Stimulated activated CD8-positive, alpha-beta memory T cell treated with anti-CD3 and anti-CD28 coated beads, Interleukin-2, amount 100 ng/mL, for 1 hour (primary cell): ENCODE measurements at places on chromosomes 11 and 22.

DNA sequence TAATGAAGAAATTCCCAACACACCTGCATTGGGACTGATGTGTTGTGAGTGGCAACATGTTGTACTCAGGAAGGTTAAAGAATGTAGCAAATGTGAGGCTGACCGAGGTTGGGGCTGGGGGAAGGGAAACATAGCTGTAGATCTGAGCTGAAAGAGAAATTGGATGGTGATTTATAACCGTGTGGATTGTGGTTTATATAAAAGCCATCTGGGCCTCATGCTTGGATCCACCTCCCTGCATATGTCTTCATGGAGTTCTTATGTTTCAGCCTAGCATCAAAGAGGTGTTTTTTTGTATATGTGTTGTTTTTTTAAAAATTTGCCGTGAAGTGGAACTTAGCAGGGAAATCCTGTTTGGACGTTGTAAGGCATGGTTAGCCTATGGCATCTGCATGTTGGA is 141.3 kb downstream of the NAV2 start:
- no peak for DNase-seq

- DNase-seq, result no peak
Measured at GRCh38 chr22:30033901-30034300, 46.4 kb upstream of the HORMAD2 start.

DNA sequence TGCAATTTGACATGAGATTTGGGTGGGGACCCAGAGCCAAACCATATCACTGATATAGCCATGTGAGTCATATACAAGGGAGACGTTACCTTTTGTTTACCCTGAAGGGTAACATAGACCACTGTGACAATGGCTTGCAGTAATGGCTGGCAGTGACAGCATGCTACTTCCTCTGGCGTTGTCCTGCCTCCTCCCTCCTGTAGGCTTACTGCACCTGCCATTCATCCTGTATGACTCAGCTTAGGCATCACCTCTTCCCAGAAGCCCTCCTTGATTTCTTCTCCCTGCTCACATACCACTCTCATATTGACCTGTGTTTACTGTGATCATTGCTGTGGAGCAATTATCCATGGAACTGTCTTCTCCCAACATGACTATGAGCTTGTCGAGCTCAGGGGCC is 12.0 kb upstream of the PVALB start:
- DNase-seq, result no peak

DNA sequence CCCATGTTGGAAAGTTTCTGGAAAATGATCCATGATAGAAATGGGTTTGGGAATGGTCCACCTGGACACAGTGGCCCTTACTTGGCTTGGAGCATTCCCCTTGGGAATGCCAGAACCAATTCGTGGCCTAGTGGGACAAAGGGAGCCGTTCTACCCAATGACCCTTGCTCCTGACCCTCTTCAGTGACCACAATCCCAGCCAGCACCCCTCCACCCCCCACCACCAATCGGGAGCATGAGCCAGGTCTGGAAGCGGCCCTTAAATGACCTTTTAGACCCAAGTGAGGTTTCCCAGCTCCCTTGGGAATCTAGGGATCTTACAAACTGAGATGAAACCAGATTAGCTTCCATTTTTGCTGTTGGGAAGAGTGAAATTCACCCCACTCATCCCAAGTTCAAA is 51.3 kb upstream of the CDON start:
- no peak for DNase-seq

GRCh38 chr11:4699697-4700435 is 2.2 kb upstream of the OR51E2 start:
- no peak for DNase-seq

DNA sequence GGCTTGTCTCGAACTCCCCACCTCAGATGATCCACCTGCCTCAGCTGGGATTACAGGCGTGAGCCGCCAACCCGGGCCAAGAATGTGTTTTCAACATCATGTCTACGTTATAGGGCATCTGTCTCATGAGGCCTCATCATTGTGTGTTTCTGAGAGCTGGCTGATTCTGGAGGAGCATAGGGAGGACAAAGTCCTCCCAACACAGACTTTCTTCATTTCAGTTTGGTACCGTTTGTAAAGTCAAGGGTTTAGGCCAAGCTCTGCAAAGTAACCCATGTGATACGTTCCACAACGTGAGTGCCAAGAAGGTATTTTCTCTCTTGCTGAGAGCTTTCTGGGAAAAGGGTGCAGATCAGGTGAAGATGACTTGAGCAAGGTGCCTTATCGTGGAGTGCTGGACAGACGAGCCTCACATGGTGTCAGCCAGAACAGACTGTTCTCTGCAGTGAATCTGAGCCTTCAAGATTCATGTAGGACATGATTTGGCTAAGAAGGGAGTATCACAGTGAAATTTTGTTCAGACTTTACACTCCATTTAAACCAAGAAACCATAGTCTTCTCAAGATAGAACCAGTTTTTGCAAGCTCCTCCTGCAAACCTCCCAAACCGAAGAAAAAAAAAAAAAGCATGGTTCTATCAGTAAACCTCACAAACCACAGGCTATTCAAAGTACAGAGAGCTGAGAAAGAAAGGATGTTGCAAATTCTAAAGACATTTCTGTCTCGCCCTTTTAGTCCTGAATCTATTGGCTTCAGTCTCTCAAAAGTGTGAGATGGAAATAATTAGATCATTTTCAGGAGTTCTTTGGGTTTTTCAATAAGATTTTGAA is 71.7 kb downstream of the DBX1 start:
- DNase-seq, result no peak

GRCh38 chr11:113397212-113397611 is 9.6 kb downstream of the ANKK1 start:
- DNase-seq, result no peak

- DNase-seq, result no peak
Measured at GRCh38 chr11:124669193-124669592, 4.3 kb downstream of the SIAE start.

DNA sequence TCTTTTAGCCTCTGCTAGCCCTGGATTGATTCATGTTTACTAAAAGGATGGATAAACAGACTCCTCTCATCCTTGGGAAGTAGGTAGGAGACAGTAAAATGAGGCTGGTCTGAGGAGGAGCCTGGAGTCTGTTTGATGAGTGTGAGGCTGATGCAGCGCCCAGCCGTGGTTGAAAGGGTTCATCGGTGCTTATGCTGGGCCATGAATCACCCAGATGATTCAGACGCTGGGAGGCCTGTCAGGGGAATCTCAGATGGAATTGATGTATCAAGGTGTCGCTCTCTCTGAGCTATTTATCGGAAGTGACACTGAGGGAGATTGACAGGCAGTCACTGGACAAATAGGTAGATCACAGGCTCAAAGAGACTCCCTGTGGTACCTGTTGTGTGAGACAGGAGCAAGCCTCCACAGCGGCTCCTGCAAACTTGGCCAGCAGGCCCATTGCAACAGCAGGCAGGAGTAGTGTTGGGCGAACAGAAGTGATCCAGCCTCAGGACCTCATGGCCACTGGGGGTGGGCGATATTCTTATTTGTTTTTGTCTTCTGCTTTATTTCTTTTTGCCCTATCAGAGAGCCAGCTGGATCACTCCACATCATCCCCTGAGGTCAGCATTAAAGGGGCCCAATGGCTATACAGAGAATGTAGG is 109.9 kb upstream of the CADM1 start:
- no peak for DNase-seq

- no peak for DNase-seq
Measured at GRCh38 chr11:62547691-62548281, 1.2 kb upstream of the AHNAK start.

GRCh38 chr11:87173185-87174039 is 135.7 kb downstream of the TMEM135 start:
- DNase-seq, result no peak

DNA sequence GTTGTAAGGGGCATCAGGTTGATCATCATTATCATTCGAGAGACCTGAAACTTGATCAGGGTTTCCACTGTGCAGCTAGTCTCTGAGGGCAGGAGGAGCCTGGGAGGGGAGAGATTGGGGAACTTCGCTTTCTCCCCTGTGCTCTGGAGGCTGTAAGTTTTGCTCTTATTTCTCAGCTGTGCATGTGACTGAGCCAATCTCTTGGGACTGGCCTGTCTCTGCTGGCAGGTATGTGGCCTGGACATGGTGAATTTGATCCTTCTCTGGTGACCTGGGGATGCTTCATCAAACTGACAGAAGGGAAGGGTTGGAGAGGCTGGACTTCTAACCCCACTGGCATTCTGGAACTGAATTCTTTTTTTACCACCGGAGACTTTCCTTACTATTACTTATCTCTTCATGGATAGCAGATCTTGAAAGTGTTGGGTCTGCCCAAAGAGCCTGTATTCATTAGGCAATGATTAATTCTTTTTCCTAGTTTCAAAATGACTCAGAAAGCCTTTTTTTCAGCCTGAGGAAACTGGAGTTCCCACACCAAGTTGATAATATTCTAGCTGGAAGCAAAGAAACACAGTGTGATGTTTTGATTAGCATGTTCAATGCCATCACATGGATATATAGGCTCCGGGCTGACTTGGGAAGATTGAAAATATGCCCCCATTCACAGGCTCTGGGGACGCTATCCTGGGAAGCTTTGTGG is 36.5 kb downstream of the TSPAN18 start:
- no peak for DNase-seq

DNA sequence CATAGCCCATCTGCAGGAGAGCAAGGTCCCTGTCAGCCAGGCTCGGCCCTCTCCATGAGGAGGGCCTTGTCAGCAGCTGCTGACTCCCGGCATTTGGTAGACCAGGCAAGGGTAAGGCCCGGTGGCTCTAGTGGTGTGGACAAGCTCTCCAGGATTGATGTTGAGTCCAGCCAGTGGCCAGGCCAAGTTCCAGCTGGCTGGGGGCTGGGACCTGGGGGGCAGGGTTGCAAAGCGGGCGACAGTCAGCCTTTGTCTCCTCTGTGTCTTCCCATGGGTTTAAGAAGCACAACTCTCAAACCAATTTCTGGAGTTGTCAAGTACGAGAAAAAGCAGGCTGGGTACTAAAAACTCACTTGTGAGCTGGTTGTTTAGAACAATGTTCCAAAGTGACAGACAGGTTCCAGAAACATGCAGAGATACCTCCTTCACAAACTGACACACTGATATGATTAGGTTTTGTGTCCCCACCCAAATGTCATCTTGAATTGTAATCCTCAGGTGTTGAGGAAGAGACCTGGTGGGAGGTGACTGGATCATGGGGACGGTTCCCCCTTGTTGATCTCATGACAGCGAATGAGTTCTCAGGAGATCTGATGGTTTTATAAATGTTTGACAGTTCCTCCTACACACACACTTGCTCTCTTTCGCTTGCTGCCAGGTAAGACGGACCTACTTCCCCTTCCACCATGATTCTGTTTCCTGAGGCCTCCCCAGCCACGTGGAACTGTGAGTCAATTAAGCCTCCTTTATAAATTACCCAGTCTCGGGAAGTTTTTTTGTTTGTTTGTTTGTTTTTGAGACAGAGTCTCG is 52.3 kb upstream of the SERPIND1 start:
- no peak for DNase-seq

DNA sequence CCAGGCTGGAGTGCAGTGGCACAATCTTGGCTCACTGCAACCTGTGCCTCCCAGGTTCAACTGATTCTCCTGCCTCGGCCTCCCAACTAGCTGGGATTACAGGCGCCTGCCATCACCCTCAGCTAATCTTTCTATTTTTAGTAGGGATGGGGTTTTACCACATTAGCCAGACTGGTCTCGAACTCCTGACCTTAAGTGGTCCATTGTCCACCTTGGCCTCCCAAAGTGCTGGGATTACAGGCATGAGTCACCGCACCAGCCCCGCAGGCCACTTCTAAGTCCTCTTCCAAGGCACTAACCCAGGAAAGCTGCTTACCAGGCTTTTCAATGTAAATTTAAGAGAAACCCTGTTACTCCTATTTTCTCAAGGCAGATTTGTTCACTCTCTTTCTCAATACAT is 50.4 kb downstream of the DENND5A start:
- DNase-seq, result no peak

- no peak for DNase-seq
Measured at GRCh38 chr22:32743046-32743445, 58.5 kb upstream of the TIMP3 start.

- DNase-seq, result no peak
Measured at GRCh38 chr11:79043726-79044125, 397.1 kb downstream of the TENM4 start.

DNA sequence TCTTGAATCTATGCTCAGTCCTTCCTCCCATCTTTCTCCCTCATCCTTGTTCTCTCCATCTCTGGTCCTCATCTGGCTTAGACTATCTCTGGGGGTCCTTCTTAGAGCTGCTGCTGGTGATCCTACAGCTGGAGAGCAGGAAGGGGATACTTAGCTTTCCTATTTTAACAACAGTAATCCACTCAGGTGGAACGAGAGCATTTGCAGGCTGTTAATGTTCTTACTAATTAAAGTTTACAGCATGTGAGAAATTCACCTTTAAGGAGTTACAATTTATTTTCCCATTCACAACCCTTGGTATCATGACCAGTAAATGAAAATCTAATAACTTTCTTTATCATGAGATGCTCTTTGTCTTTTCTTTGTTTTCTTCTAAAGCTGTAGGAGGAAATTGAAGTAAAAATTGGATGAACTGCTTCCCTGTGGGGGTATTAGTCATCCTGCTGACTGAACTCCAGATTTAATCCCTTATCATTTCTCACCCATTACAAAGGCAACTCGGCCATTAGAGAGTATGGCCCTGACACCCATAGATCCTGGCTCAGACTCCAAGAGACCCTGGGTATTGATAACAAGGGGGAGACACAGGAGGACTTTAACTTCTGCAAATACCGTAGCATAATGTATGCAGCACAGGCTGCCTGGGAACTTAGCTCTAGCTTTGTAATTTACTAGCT is 37.6 kb upstream of the MTNR1B start:
- DNase-seq, result no peak

DNA sequence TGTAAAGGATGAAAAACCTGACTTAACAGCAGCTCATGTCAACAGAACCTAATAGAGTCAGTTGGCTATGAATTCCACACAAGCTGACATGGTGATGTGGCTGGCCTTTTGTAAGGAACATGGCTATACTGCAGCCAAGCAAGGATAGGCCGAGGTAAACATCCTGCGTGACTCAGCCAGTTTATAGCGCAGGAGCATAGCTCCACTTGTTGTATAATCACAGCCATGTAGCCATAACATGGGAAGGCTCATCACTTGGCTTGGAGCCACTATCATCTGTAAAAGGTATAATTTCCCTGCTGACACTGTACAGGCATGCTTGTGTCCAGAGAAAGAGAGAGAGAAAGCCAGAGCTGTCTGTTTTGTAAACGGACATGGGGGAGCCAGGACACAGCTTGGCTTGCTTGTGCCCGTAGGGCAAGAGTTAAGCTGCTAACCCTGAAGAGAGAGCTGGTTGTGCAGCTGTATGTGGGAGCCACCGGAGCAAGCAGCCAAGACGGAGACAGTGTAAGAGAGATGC is 104.4 kb upstream of the PLET1 start:
- DNase-seq, result no peak

GRCh38 chr22:24367841-24368240 is 59.6 kb upstream of the ADORA2A start:
- DNase-seq, result no peak

DNA sequence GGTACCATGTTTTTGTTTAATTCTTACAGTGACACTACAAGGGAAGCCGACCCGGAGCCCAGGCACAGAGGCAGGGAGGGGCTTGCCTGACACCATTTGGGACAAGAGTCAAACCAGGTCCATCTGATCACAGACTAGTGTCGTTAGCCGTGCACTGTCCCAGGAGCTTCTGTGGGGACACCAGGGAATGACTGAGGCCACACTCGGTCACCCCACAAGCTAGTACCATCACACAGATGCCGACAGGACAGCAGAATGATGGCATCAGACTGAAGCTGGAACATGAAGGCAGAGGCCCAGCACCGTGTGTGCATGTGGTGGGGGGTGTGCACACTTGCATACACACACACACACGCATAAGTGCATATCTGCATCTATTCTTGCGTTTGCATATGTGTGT is 61.5 kb upstream of the NECTIN1 start:
- DNase-seq, result no peak

GRCh38 chr11:465896-466530 is 15.9 kb downstream of the PTDSS2 start:
- no peak for DNase-seq

GRCh38 chr11:43874738-43875137 is 5.9 kb upstream of the ALKBH3 start:
- no peak for DNase-seq
